Stimulated activated naive B cell treated with anti-CD40 and anti-IgM and Interleukin-4, amounts not matched to agents 10 μg/mL and 1 μg/mL and 100 μg/mL, for 72 hours (primary cell): ENCODE measurements at places on chromosomes 12 and 14.

DNA sequence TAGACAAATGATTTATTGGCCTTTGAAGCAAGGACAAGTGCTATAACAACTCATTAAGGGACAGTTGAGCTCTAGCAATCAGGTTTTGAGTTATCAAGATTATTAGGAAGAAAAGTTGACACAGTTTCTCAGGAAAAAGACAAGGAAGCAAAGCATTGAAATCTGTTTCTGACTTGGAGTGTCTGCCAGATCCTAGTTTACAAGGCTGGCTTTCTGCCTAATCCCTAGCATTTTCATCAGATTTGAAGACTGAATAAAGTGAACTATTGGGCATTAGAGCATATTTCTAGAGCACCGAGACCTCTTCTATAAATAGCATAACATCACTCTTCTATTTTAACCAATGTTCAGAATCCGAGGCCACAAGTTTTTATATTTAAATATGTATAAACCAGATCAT, 7.0 kb downstream of the SYT1 start:
- no peak for DNase-seq

GRCh38 chr14:76776428-76777251, 15.4 kb downstream of the VASH1 start:
- DNase-seq = no peak

DNA sequence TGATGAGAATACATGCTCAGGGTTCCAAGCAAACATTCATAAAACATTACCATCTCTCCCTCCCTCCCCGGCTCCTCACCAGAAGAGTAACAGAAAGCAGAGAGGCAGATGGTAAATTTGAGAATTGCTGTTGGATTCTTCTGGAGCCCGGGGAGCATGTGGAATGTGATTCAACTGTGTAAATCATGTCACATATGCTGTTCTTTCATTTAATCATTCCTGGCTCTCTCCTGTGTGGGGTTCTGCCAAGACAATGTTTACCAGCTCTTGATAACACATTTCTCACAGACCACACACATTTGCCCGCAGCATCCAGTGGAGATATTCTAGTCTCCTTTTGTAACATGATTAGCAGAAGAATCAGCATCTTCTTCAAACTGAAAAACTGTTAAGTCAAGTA, 23.4 kb upstream of the NR2C1 start:
- DNase-seq = no peak

GRCh38 chr12:49693931-49694444, 13.2 kb downstream of the FMNL3 start:
- DNase-seq = no peak

GRCh38 chr14:84225268-84225667, 1304.7 kb upstream of the FLRT2 start:
- no peak for DNase-seq

GRCh38 chr12:74722709-74723108, 185.1 kb downstream of the ATXN7L3B start:
- DNase-seq = no peak

DNA sequence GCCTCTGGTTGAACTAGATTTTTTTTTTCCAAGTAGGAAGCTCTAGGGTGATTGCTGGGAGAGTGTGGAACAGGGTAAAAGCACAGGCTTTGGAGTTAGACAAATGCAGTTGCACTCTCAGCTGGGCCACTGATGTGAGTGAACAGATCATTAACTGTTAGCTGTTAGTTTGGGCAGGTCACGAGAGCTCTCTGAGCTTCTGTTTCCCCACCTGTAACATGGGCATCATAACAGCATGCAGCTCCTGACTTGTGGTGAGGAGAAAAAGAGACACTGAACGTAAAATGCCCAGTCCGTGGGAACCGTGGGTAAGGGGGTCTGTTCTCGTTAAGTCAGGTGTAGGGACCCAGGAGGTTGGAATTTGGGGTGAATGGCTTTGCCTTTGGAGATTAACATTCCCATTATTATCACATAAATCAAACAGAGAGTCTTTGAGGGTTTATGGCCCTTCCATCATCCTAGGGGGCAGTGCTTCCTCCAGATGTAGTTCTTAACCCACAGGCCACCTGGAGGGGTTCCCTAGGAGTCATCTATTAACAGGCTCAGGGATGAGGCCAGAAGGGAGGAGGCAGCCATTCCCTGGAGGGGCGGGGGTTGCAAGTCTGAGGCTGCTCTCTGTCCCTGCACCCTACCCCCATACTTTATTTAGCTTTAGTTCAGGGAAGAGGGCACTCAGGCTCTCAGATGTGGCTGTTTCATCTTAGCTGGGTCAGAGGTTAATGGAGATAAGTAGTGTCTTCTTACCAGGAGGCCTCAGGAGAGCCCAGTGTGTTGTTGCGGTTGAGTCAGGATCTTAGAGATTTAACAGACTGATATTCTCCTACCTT, 135.2 kb downstream of the DACT1 start:
- no peak for DNase-seq

- no peak for DNase-seq
These were observed 22.8 kb downstream of the PIGH start for GRCh38 chr14:67577181-67577808.

GRCh38 chr12:13233830-13234641, 37.5 kb downstream of the EMP1 start:
- no peak for DNase-seq

DNA sequence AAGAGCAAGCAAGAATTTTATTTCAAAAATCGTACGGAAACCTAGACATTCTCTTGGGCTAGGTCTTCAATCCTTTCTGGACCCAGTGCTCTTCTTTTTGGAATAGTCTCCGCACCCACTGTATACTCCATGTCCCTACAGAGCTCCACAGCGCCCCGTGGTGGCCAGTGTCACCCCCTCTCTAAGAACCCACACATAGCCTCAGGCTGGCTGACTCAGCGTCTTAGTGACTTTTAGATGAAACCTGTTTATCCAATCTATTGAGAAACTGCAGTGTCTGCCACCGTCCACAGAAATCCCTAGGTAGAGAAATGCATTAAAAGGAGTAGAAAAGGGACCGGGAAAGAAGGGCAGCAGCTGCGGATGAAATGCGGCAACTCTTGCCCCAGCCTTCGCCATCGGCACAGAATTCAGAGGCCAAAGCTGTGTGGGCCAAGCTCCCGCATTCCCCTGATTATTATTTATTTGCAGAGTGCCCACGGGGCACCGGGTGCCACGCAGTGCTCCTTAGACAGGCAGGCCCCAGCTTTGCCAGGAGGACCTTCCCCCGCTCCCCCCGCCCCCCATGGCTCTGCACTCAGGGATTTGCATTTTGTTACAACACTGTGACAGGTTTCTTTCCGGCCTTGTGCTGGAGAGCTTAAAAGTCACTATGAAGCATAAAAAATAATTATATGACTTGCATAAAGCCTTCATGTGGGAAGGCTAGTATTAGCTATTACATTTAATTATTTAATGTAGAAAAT, 170.1 kb upstream of the FKBP4 start:
- DNase-seq = no peak

DNA sequence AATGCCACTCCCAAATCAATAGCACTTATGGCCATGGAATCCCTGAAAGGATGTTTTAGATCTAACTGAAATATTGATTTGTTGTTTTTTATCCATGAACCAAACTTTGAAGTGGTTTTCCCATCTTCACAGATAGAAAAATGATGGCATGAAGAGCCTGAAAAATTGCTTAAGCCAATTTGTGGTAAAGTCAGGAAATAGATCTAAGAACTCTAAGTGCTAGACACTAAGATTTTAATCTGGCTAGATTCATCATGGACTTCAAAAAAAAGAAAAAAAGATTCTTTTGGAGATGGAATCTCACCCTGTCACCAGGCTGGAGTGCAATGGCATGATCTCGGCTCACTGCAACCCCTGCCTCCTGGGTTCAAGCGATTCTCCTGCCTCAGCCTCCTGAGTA, 45.0 kb upstream of the STRN3 start:
- DNase-seq = no peak

GRCh38 chr14:56945291-56945690, 135.0 kb upstream of the OTX2 start:
- no peak for DNase-seq

DNA sequence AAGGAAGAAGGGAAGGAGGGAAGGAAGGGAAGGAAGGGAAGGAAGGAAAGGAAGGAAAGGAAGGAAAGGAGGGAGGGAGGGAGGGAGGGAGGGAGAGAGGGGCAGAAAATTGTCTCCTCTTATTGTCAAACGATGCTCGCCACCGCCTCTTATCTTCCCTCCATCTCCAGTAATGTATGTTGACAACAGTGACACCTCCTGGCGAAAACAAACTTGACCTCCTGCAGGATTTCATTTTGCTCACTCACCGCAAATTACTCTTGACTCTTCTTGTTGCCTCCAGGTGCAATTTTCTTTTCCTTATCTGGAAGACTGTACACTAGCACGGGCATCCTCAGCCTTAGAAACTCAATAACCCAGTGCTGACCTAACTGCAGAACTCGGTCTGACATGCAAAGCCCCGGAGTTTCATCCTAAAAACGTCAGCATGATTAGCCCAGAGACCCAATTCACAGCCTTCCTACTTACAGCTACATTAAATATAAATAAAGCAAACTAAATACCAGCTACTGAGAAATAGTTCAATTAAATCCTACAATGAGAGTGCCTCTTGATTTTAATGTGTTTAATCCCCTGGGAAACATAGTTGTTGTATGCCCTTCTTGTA, 512.4 kb upstream of the TMPO start:
- no peak for DNase-seq

GRCh38 chr14:59294662-59294992, 106.2 kb downstream of the DAAM1 start:
- no peak for DNase-seq

DNA sequence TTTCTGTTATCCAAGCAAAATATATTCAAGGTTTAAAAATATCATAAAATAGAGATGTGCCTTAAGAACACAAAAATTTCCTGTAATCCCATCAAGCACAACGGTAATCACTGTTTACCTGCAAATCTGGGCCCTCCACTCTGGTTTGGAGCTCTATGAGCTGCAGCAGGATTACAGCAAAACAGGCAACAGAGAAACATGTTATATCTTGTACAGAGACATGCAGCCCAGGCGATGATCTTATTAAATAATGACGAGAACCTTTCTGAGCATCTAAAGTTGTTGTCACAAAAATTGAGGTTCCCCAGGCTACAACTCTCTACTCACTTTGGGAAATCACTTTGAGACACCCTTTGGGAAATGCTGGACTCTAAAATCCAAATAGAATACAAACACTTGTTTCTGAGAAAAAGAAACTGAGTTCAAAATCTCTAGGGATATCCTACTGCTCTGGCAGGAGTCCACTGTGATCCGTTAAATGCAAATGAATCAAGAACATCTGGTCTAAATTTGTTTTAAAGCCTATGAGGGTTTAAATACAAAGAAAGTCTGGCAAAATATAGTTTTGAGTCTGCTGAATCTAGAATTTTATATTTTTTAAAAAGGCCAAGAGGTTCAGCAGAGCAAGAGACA, 36.3 kb downstream of the STON2 start:
- DNase-seq = no peak

GRCh38 chr14:20723488-20723887, 22.2 kb upstream of the EDDM3A start:
- DNase-seq = no peak

- DNase-seq = no peak
These were observed 89.3 kb downstream of the ADAMTS20 start for GRCh38 chr12:43462741-43463140.

GRCh38 chr12:124640056-124640455, 72.6 kb upstream of the NCOR2 start:
- DNase-seq = no peak

DNA sequence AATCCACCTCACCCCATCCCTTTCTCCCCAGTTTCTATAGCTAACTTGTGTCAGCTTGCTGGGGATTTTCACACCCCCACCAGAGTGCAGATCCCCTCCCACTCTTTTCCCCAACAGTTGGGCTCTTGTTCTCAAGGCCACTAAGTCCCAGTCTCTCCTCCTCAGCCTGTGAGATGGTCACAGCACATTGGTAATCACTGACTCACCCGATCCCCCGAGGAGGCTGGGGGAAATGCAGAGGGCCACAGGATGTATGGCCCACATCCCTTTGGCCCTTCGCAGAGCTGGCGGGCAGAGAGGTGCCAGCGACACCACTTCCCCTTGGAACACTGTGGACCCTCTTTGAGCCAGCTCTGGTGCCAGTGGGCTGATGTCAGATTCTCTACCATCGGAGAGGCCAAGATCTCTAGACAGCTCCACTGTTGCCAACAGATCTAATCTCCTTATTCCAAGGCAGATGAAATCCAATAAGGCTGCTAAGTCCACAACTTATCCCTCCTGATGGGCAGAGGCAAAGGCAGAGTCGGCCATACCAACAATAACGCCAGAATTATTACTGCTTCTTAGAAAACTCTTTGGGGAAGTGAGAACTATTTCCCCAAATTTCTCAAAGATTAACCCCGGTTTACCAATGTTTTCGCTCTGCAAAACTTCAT, 1.6 kb downstream of the FMNL3 start:
- DNase-seq = no peak

- DNase-seq = no peak
These were observed 348.9 kb upstream of the FAR2 start for GRCh38 chr12:28800129-28800528.

DNA sequence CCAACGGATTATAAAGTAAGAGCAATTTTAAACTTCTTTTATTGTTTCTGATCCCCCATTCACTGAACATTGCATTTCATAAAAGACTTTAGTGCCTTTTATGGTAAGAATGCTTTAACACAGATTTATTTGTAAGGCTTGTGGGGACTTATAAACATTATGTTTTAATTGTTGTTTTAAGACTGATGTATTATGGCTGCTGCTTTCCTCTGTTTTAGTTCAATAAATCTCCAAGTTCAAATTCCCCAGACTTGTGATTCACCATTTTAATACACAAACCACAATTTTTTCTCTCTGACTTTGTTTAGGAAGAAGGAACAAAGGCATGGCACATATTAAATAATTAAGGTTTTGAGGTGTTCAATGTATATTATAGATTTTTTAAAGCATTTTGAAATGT, 753.3 kb downstream of the SLC6A15 start:
- no peak for DNase-seq

- DNase-seq = no peak
These were observed 13.7 kb downstream of the SPX start for GRCh38 chr12:21539797-21540196.

- DNase-seq = no peak
These were observed 134.4 kb upstream of the OR4E1 start for GRCh38 chr14:21807975-21808374.

GRCh38 chr14:42488965-42489364, 882.3 kb downstream of the LRFN5 start:
- DNase-seq = no peak

GRCh38 chr12:42946871-42947381, 357.4 kb upstream of the PRICKLE1 start:
- DNase-seq = no peak

- no peak for DNase-seq
These were observed 26.8 kb downstream of the TMEM63C start for GRCh38 chr14:77208291-77208978.

DNA sequence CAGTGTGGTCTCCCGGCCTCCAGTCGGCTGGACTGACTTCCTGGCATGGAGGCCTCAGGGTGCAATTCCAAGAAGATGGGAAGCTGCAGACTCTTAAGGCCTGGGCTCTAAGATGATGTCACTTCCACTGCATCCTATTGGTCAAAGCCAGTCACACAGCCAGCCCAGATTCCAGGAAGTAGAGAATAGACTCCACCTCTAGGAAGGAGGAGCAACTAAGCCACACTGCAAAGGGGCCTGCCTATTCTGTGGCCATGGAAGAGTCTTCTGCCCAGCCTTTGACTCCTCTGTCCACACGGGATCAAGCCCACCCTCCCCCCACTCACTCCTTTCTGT, 103.9 kb upstream of the RFLNA start:
- DNase-seq = no peak
